RWPE2 (cell line): ENCODE measurements at places on chromosomes 1 and 21.

- no peak for DNase-seq
Observed at GRCh38 chr1:206668874-206669410, 15.8 kb upstream of the MAPKAPK2 start.

DNA sequence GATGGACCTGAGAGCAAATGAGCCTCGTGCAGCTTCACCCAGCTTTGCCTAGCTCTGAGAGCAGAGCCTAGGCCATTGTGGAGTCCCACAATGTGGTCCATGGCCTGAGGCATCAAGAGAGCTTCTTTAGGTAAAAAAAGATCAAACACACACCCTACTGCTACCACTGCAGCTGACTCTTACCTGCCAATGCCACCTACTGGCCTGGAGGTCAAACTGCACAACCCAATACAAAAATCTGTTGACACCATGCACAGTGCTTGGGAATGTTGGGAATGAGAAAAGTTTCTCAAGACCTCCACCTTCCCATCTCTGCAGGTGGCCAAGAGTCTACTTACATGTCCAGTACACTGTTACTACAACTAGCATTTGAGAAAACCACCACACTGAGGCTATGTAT is 60.6 kb downstream of the UCHL5 start:
- DNase-seq = no peak

- no peak for DNase-seq
Observed at GRCh38 chr1:231315887-231316286, 21.8 kb downstream of the EXOC8 start.

DNA sequence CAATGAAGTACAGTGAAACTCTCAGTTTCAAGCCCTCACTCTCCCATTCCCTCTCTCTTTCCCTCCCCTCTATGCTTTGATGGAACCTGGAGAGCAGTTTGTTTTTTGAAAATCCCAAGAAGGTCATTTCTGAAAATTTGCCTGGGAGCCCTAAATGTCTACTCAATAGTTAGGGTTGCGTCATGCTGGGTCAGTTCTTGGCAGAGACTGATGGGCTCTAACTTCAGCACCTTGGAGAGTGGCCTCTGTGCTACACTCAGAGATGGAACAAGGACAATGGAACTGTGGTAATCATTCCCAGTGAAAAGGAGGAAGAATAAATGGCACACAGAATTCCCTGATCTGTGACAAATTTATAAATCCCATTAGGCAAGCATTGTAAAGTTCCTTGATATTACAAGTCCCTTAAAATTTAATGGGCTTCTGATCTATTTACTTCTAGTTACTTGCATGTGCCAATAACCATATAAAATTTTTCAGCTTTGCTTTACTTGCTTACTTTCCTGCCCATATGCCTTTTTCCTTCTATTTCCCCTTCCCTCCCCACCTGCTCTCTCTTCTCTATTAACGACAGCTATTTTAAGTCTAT is 182.9 kb upstream of the KCND3 start:
- no peak for DNase-seq

DNA sequence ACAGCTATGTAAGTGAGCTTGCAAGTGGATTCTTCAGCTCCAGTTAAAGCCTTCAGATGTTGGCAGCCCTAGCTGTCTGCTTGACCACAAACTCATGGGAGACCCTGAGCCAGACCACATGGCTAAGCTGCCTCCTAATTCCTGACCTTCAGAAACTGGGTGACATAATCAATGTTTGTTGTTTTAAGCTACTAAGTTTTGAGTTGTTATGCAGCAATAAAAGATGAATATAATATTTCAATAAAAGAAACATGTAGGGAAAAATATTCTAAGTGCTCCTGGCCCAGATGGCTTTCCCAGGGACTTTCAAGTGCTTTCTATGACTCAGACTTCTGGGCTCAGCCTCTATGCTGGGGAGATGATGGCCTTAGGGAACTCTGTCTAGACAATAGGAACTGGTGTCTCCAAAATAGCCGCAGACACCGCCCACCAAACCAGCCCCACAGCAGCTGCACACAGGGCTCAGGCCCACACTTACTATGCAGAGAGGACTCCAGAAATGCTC is 20.3 kb upstream of the AZIN2 start:
- DNase-seq = no peak

DNA sequence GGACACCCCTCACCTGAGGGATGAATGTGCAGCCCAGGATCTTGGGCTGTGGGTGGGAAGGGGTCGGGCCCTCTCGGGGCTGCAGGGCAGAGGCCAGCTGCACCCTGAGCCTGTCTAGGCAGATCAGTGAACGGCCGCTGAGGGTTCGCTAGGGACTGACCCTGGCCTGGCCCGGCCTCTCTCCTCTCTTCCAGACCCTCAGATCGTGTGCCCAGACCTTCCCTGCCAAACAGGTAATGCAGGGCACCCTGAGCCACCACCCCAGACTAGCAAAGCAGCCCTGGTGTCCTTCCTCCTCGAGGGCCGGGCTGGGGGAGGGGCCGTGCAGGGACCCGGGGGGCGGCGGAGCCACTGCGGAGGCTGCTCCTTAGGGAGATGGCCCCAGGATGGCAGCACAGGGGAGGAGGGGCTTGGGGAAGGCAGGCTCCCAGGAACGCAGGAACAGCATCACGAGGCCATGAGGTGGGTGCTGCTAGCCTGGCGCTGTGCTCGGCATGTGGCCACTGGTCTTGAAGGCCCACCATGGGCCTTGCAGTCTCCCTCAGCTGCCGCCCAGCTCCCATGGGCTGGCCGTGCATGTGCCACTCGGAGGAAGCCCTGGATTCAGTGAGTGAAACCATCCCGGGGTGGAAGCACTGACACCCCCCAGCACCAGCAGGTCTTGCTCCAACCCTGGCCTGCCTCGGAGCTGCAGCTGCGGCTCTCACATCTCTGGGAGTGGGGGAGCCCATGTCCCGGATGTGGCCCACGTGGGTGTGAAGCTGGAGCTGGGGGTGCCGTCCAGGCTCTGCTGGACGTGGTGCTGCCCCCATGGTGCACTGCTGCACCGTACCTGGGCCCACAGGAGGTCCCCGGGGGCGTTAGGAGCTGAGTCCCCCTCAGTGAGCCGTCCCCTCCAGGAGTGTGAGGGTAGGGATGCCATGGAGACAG is 28.7 kb downstream of the COL6A2 start:
- DNase-seq = peak; percentile 48

DNA sequence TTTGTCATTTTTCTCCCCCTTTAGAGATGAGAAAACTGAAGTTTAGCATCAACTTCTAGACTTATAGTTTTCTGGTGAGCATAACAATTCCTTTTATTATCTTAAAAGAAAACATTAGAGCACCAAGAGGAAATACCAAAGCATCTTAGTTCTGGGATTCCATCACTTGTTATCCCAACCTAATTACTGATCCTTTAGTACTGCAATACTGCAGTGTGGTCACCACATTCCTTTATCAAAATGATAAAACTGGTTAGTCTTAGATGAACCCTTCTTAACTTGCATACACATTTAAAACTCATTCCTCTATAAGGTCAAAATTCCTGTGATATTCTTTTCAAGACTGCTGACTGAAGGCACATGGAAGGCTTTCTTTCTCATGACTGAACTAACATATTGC is 23.1 kb downstream of the SOD1 start:
- DNase-seq = no peak
